ENCODE measurements at places on chromosomes 11 and 22.

GRCh38 chr11:72743321-72744221, 8.6 kb downstream of the ARAP1 start:
- no peak for DNase-seq

DNA sequence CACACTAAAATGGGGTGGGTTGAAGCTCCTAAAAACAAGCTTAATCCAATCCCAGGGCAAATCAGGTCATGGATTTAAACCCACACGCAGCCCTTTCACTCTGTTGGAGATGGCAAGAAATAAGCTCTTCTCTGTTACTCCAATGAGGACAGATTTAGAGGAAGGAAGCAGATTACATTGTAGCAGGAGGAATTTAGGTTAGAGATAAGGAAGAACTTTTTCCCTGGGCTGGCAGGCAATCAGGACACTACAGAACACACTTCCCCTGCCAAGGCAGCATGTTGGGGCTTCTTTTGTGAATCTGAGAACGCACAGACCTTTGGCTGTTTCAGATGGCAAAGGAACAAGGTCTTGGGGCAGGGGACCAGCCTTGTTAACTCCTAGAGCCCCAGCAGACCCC, 46.2 kb downstream of the C11orf58 start:
- DNase-seq = no peak

GRCh38 chr22:36561291-36561811, 32.4 kb upstream of the EIF3D start:
- no peak for DNase-seq

- DNase-seq = no peak
Measured at GRCh38 chr11:16512198-16512898, 156.0 kb upstream of the SOX6 start.

DNA sequence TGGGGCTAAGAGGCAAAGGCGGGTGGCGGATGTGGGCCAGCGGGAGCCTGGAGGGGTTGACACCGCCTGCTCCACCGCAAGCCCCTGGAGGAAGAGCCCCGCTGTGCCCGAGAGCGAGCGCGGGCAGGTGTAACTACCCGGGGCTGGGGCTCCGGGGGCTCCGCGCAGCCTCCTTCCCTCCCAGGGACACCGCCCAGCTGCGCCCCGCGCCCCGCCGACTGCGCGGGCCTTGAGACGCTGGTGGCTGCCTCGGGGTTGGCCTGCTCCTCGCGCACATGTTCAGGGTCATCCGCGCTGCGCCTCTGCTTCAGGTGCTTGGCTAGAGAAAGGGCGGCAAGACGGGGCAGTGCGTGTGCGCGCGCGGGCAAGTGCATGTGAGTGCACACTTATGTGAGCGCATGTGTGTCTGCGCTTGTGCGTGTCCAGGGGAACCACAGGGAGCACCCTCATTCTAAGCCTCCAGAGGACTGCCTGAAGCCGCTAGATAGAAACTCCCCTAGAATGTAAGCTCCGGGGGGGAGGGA, 197.5 kb upstream of the TMEM45B start:
- DNase-seq = no peak

- no peak for DNase-seq
Measured at GRCh38 chr11:131474947-131475346, 104.5 kb downstream of the NTM start.

- no peak for DNase-seq
Measured at GRCh38 chr11:69277074-69277809, 16.7 kb upstream of the MYEOV start.

- no peak for DNase-seq
Measured at GRCh38 chr11:128867277-128867676, at the start of gene KCNJ1. Gene KCNJ1 (minus strand): TSS chr11:128867296. CDS start chr11:128840243, 27,053 bp downstream.

GRCh38 chr22:31692186-31692886, 30.3 kb upstream of the PISD start:
- DNase-seq = no peak

DNA sequence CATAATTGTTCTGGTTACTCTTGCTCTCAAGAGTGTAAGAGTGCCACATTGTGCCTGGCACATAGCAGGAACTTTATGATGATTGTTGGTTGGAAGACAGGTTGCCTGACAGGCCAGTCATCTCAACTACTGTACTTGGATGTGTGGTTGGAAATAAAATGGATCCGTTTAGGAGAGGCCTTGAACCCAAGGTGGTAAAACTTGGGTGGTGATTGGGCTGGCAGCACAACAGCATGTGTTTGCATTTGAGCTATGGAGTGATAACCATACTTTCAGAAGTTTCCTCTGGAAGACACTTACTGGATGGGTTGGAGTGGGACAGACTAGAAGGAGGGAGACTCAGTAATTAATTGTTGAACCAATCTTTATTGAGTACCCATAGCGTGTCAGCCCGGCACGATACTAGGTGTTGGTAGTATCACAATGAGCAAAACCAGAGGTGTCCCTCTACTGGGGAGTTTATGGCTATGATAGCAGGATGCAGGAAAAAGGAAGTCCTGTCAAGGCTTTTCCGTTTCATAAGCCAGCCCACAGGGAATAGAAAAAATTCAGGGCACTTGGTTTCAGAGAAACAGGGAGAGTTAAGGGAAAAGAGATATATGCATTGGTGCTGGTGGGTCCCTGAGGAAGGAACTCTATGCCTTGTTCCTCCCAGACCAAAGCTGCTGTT, 3.1 kb upstream of the TMEM109 start:
- DNase-seq = no peak

GRCh38 chr22:28600546-28601143, 79.0 kb downstream of the TTC28 start:
- no peak for DNase-seq

DNA sequence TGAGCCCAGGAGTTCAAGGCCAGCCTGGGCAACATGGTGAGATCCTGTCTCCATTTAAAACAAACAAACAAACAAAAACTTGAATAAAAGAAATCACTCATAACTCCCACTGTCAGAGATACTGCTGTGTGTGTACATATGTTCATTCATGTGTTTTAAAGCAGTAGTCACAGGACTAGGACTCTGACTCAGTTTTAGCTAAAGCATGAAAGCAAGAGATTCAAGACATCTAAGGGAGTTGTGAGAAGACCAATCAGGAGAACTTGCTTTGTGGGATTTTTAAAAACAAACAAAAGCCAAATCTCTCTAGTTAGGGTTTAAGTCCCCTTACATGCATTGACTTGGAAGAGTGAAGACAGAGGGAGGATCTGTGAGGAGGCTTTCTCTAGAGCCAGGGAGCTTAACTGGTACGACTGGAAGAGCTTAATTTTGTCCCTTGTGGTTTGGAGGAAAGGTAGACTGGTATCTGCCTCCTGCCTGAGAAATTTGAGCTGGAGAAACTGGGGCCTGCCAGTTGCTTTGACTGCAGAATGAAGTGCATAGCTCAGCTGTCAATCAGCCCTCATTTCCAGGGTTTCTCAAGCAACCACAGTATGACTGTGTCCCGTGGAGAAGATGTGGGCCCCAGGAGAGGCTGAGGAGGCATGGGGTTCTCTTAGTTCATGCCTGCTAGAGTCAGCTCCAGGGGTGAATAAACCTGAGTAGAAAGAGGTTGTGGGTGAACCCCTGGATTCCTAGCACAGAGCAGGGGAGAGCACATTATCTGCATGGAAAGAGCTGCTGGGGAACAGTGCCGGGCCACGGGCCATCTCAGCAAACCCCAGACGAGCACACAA, 30.6 kb downstream of the EXPH5 start:
- DNase-seq = no peak

- DNase-seq = no peak
Measured at GRCh38 chr11:1532014-1532586, 40.0 kb downstream of the DUSP8 start.

- DNase-seq = no peak
Measured at GRCh38 chr11:65954771-65955170, 6.8 kb upstream of the SART1 start.

All from activated CD4-positive, alpha-beta T cell treated with anti-CD3 and anti-CD28 coated beads, Interleukin-2, amount 50 U/mL, for 4 hours (primary cell).